ENCODE measurements at places on chromosomes 4 and X.

DNA sequence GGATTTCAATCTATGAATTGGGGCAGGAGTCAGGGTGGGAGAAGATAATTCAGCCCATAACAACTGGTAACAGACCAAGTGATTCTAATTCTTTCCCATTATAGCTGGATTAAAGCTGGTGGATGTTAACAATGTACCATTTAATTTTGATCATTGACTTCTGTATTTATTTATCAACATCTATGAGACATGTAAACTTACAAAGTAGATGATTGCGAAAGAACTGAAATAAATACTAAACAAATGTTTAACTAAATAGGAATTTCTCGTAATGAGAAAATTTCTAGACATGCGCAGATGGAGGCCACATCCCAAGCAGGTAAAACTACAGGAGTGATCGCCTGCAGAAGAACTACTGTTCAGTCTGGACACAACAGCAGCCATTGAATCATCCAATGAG, 107.1 kb downstream of the NR3C2 start:
- DNase-seq: no peak

- DNase-seq: no peak
Observed at GRCh38 chrX:84320614-84321013, 132.6 kb upstream of the RPS6KA6 start.

DNA sequence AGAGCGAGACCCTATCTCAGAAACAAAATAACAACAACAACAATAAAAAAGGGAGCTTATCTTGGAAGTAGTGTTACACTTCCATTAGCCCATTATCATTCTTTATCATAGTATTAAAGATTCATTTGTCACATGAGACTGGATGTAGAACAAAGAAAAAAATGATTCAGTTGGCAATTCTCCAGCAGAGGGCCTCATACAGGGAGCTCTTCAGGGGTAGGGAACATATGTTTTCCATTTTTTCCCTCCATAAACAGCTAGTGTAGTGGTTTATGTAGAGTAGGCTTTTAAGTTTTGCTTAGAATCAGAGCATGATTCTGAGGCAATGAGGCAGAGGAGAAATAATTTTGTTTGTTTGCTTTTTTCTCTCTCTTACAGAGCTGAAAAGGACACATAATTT, 5.8 kb downstream of the CPE start:
- DNase-seq: no peak

DNA sequence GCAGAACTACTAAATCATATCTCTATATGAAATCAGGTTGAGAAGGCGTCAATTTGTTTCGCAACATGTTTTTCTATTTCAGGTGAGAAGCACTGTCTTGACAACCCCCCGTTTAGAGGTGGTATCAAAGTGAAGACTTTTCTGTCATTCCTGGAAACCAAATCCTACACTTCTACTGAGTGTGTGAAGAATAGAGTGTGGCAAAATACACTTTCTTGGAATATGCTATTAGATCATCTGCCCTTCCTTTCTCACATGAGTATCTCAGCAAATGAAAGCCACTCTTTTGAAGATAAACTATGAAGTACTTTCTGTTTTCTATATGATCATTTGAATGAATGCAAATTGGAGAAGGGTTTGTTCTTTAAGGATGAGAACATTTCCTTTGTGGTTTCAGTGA, 174.0 kb upstream of the FMR1 start:
- DNase-seq: no peak

DNA sequence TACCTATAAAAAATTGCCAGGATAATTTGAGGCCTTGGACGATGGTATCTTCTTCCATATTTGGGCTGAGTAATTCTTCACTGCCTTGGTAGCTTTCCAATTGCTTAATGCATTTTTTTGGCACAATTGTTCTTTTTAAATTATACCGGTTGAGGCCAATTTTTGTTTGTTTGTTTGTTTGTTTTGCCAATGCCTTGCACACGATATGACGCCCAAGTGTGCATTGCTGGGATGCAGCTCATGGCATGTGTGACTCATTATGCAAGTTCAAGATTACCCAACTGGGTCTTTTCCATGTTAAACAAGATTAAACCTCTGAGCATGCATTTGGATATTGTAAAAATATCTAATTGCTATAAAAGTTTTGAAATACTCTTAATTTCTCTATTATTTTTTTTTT, 71.1 kb upstream of the KCNIP4 start:
- no peak for DNase-seq

- DNase-seq: no peak
Observed at GRCh38 chr4:183746305-183747229, 87.5 kb downstream of the TRAPPC11 start.

All from heart right ventricle (tissue), 16 donors.